ENCODE measurements at places on chromosomes 1 and 21.

- DNase-seq, result no peak
Measured at GRCh38 chr1:181918880-181919525, 142.5 kb downstream of the ZNF648 start.

- DNase-seq, result peak; percentile 83
Measured at GRCh38 chr1:52842643-52843310, at the start of gene ZYG11A. TSS of gene ZYG11A (plus strand) at chr1:52842760. CDS start at chr1:52842884, 124 bp downstream.

GRCh38 chr1:98351561-98351960 is 310.0 kb upstream of the SNX7 start:
- DNase-seq, result no peak

GRCh38 chr1:19220991-19221390 is 10.9 kb upstream of the UBR4 start:
- DNase-seq, result no peak

- peak; percentile 9 for DNase-seq
Measured at GRCh38 chr1:111989531-111990025, at the start of gene KCND3. TSS of gene KCND3 (minus strand) at chr1:111989668.

GRCh38 chr1:214899908-214900460 is 182.6 kb upstream of the KCNK2 start:
- DNase-seq, result no peak

DNA sequence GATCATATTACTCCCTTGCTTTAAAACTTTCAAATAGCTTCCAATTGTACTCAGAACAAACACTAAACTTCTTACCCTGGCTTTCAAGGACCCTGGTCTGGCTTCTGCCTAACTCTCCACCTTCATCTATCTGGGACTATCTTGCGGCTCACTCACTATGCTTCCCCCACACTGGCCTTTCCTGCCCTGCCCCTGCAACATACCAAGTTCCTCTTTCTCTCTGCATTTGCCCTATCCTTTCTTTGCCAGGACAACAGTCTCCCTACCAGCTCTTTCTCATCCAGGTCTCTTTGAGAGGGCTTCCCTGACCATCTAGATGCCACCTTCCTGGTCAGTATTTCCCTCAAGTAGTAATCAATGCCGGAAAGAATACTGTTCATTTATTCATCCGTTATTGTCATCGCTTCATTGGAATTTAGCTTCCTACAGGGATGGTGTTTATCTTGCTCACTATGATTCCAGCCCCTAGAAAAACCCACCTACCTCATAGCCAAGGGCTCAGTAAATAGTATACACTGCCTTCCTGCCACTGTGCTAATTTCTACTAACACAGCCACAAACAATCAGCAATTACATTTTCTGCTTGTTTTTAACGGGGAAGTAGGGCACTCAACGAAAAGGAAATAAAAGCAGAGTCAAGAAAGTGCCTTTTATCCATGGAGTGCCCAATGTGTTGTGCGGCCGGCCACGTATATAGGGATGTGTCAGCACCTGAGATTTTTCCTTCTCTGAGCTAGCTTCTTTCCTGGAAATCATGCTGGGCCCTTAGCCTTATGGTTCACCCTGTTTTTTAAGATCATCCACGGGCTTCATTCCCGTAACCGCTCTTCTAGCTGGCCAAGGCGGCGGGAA is 521 bp upstream of the CDC7 start:
- DNase-seq, result no peak

Data from stimulated activated CD4-positive, alpha-beta T cell treated with anti-CD3 and anti-CD28 coated beads, Interleukin-1b, Interleukin-23, amount 100 ng/mL, for 48 hours (primary cell).